Smooth muscle cell of the pulmonary artery (primary cell): ENCODE measurements at places on chromosomes 5 and 9. TPM values are rescaled to one million over a fixed set of nuclear protein-coding genes. Genes with fewer than 3 reads are reported as not detected.

The S1PR3 gene
- total RNA-seq = 9.9 and 25.4 TPM in 2 replicates

The ANKDD1B gene
- 0.96 and 1.2 TPM in 2 replicates for total RNA-seq

The IFNA21 gene
- total RNA-seq = not detected in 2 replicates

The MAPK9 gene
- 23.2 and 29.1 TPM in 2 replicates for total RNA-seq

The PCDHGA1 gene
- 1.2 and 1.4 TPM in 2 replicates for total RNA-seq

The SMIM32 gene
- 0.07 TPM in 1 of 2 replicates, not detected in the other for total RNA-seq

The CNTLN gene
- total RNA-seq = 5.0 and 10.0 TPM in 2 replicates
